GDM1 (cell line): ENCODE measurements at places on chromosomes 7 and 10.
A peak's percentile ranks its signal among the peaks of the same experiment; 100 is the strongest.

- no peak for DNase-seq
Measured at GRCh38 chr7:74625446-74625845, 32.1 kb upstream of the GTF2I start.

DNA sequence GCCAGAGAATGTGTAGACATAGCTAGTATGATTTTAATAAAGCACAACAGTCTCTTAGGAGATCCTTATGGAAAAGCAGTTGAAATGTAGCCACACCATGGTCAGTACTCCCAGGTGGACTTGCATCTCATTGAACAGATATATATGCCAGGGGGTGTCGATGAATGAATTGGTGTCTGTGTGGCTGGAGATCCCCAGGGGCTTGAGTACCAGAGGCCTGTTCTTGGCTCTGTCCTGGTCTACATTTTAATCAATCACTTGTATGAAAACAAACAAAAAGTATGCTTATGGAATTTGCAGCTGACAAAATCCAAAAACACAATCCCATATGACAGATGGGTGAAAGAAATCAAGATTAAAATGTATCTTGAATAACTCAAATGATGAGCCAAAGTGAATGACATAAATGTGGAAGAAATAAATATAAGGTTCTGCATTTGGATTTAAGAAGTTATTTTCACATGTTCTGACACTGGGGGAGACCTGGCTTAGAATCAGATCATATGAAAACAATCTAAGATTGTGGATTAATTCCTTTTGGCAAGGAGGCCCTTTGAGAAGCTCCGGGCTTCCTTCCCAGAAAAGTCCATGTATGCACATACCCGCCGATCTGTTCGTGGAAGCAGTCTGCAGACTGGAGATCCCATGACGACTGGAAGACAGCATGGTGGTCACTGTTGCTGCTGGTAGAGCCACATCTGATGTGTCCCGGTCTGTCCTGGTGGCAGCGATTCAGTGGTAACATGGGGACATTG, 15.6 kb downstream of the CLEC2L start:
- DNase-seq = no peak

GRCh38 chr7:12436126-12436525, 32.5 kb upstream of the VWDE start:
- no peak for DNase-seq

- no peak for DNase-seq
Measured at GRCh38 chr10:21285207-21285606, 240.3 kb downstream of the SKIDA1 start.

DNA sequence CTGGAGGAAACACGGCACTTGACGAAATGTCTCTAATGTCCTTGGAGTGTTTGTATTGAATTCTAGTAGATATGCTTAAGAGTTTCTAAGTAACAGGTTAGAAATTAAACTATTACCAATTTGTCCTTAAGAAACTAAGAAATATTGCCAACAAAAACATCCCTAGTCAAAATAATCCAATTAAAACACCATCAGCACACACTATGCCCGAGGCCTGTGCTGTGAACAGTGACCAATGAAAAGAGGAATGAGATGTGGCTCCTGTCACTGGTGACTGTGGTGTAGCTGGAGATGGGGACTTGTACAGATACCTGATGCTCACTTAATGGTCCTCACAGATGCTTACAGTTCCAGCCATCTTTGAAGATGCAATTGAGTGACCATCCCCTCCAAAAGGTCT, 651.1 kb downstream of the SORCS3 start:
- no peak for DNase-seq

DNA sequence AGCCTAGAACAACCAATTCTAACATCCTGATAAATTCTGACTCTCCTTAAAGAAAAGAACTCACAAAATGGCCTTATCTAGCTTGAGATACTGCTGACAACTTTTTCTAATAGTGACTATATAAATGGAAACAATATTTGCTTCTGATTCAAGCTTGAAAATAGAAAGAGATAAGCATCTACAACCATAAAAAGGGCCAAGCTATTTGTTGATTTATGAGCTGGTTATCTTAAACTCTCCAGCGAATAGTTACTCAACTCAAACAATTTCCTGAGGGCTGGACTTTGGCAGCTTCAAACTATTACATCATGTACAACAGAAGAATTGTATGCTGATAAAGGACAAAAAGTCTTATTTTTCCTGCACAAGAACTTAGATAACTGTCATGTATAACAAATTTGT, 4.6 kb downstream of the USP54 start:
- no peak for DNase-seq

GRCh38 chr10:22363305-22363704, 18.0 kb downstream of the SPAG6 start:
- DNase-seq = no peak

- DNase-seq = no peak
Measured at GRCh38 chr10:72001033-72001395, 36.8 kb downstream of the CHST3 start.

- no peak for DNase-seq
Measured at GRCh38 chr10:72808001-72808400, 85.5 kb upstream of the OIT3 start.

GRCh38 chr7:22563621-22564241, 63.7 kb upstream of the STEAP1B start:
- no peak for DNase-seq

DNA sequence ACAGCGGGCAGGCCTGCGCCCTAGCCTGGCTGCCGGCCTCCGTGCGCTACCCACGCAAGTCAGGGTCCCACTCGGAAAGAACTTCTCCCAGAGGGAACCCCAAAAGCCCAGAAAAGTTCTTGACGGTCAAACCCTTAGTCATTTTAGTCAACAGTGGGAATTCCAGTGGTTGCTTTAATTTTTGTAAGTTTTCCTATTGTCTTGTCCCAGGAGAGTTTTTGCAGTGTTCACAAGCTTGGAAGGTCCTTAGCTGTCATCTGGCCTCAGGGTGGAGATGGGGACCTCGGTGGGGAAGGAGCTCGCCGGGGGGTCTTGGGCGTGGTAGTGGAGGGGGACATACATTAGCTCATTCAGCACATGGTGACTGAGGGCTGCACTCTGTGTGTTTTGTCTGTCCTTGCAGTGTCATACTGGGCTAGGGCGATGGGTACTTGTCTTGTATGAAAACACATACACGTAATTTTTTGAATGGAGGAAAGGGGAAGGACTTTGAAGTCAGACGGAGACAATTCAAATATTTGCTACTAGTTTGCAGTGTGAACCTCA, 736 bp downstream of the MINDY4 start:
- DNase-seq = no peak

DNA sequence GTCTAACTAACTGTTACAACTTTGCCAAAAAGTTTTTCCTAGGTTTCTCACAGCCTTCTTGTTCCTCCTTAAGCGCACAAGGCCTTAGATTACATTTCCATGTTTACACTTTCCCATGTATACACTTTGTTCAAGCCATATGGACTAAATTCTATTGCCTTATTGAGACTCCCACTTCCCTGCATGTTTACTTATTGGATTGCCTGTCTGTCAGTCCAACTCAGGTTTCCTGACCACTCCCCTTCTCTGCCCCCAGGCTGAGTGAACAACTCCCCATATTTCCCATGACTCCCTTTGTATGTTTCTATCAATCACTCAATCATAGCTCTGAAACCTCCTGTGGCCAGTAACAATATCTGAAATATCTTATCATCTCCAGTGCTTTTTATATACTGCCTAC, 43.0 kb downstream of the SLC25A40 start:
- DNase-seq = no peak

- no peak for DNase-seq
Measured at GRCh38 chr7:123580406-123581161, 21.0 kb upstream of the ASB15 start.

GRCh38 chr7:100602889-100603725, 944 bp downstream of the PCOLCE start:
- no peak for DNase-seq

DNA sequence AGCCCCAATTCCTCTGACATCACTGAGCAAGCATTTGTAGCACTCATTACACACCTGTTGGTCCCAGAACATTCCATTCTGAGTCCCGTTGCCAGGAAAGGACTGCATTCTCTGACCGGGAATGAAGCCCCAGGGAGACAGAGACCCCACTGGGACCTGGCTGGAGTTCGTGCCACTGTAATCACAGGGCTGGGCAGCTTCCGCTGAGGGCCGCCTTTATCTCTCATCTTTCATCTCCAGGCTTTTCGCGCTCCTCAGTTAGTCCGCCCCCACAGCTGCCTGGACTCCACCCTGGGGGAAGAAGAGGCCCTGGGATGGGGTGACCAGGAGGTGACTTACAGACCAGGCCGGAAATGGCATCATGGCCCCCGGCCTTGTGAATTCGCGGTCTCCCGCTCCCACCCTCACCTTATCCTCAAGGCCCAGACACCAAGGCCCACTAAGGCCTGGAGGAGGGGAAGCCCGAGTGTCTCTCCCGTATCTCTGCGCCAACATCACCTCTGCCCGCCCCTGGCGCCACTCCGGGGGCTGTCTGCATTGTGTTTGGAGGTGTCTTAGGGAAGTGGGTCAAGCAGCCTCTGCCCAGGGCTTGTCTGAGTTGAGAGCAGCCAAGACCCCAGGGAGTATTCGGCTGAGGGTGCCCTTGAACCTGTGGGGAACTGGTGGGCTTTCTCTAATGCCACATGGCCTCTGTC, 75.4 kb downstream of the PROSER2 start:
- no peak for DNase-seq

- no peak for DNase-seq
Measured at GRCh38 chr7:44272456-44272855, 52.9 kb downstream of the CAMK2B start.

GRCh38 chr7:1761774-1762173, 91.7 kb downstream of the ELFN1 start:
- no peak for DNase-seq

- no peak for DNase-seq
Measured at GRCh38 chr7:131540491-131541162, 15.8 kb downstream of the PODXL start.

DNA sequence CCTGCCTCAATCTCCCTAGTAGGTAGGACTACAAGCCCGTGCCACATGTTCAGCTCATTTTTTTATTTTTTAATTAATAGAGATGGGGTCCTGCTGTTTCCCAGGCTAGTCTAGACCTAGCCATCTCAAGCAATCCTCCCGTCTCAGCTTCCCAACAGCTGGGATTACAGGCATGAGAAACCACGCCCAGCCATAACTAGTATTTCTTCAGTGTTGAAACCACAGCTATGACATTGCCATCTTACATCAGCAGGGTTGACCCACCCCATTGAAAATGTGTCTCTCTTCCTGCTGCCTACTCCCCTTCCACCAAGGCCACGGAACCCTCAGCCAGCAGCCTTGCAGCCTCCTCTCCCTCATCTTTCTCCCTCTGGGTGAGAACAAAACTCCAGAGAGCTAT, 62.1 kb upstream of the ZNF746 start:
- DNase-seq = no peak

- DNase-seq = no peak
Measured at GRCh38 chr10:44995581-44995913, 5.2 kb upstream of the ZNF22 start.

DNA sequence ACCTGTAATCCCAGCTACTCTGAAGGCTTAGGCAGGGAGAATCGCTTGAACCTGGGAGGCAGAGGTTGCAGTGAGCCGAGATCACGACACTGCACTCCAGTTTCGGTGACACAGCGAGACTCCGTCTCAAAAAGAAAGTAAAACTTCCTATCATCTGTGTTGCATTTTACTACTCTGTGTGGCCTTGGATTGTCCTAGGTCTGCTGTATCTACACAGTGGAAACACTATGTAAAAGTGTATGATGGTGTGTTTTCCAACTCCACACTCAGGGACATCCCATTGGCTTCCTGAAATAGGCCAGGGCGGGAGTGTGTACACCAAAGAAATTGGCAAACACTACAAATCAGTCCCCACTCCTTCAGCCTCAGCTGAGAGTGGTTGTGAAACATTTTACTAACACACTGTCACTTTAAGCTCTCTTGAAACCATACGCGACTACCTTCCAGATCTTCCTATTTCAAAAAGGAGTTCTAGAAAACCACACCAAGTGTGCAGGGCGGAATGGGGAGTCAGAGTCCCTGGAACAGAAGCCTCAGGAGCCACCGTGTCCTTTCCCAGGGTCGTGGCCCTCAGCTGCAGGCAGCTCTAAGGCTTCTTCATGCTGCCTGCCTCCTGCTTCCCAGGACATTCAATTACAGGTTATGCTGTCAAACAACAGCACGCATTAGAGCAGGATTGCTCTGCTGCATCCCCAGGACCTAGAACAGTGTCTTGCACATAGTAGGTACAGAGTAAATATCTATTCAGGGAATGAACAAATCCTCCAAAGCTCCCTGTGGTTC, 275.4 kb downstream of the PARD3 start:
- no peak for DNase-seq

GRCh38 chr7:10225275-10225674, 748.4 kb upstream of the PHF14 start:
- DNase-seq = no peak

DNA sequence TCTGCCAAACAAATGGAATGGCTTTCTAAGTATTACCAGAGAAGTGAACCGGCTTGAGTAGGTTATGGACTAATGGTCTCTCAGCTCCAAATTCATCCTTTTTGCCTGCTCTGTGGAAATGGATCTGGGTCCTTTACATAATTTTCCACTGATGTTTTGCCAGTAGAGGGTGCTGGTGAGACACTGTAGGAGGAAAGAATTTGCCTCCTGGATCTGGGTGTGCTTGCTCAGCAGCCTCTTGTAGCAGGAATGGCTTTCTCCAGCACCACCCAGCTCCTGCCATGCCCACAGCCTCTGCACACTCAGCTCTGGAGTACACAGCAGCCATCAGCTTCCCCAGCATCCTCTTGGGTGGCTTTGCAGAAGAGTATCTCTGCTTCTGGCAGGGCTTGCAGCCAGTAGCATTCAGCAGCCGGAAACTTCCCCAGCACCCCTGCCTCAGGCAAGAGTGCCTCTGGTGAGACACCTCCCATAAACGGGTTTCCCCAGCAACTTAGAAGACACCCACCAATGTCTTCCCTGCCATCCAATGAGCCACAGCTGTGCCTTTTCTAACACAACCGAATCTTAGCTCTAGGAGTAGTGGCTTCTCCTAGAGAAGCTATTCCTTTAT, 235.0 kb upstream of the PLPP4 start:
- DNase-seq = peak; percentile 20

DNA sequence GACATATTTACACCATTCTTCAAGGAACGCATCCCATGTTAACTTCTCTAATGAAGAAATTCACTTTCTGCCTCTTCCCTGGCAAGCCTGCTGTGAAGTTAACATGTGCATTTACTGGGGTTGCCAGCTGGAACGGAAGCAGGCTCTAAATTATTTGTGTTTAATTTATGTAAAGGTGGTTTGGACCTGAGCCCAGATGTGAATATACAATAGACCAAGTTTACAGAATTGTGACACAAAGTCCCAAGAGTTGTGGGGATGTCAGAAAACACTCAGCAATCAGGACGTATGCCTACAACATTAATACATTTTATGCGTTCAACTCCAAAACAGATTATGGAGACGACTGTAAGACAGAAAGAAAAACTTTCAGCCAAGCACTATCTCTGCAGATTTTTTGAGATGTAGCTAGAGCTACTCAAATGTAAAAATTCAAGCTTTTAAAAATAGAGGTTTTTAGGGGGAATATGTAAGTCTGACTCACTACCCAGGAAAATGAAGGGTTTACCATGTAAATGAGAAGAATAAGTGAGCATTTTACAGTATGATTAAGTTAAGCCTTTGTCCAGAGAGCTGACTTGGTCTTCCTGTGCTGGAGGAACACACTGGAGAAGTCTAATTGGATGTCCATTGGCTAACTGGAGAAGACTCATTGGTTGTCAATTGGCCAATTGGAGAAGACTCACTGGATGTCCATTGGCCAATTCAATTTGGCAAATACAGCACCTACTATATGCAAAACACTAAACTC, 19.5 kb downstream of the NRP1 start:
- DNase-seq = no peak

- DNase-seq = no peak
Measured at GRCh38 chr7:89826557-89826956, 327.7 kb upstream of the STEAP1 start.
